ENCODE measurements at places on chromosomes 13 and 19.

DNA sequence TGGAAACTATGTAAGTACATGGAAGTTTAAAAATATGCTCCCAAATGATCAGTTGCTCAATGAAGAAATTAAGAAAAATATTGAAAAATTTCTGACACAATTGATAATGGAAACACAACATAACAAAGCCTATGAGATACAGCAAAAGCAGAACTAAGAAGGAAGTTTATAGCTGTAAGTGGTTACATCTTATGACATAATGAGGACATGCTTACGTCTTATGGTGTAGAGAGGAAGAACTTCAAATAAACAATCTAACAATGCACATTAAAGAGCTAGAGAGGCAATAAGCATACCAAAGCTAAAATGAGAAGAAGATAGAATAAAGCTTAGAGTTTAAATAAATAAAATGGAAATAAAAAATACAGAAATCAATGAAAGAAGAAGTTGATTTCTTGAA, 50.0 kb upstream of the CEACAM21 start:
- DNase-seq: no peak

DNA sequence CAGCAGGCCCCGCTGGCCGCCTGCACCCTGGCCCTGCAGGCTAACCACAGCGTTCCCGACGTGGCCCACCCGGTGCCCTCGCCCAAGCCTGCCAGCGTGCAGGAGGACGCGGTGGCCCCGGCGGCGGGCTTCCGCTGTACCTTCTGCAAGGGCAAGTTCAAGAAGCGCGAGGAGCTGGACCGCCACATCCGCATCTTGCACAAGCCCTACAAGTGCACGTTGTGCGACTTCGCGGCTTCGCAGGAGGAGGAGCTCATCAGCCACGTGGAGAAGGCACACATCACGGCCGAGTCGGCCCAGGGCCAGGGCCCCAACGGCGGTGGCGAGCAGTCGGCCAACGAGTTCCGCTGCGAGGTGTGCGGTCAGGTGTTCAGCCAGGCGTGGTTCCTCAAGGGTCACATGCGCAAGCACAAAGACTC, 72.1 kb downstream of the ZNF536 start:
- no peak for DNase-seq

- DNase-seq: no peak
Measured at GRCh38 chr19:39379865-39380396, 11.0 kb downstream of the PAF1 start.

GRCh38 chr13:19181021-19181620, 503 bp downstream of the TUBA3C start:
- no peak for DNase-seq

GRCh38 chr19:32475141-32476031, 69.8 kb downstream of the DPY19L3 start:
- DNase-seq: no peak

GRCh38 chr13:112103260-112103838, 36.4 kb downstream of the SOX1 start:
- DNase-seq: no peak

DNA sequence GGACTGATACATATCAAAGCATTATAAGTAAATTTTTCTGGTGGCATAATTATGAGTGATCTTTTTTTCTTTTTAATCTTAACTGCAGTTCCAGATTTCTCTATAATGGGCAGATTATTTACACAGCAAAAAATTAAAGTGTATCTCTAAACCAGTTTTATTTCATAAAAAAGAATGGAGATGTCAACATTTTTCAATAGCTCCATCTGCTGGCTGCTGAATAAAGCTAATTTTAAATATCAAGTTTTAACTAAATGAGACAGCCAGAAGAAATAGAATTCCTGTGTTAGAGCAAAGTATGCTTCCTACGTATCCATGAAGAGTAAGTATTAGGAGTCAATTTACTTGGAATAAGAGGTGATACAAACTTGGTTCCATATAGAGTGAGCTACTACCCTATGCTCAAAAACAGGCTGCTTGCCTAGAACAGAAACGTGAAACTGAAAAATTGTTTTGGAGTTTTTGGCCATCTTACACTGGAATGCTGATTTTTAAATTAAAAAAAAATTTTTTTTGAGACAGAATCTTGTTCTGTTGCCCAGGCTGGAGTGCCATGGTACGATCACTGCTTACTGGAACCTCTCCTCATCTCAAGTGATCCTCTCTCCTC, 5.0 kb upstream of the PDS5B start:
- peak; percentile 38 for DNase-seq

- DNase-seq: no peak
Measured at GRCh38 chr13:27252467-27252866, 1.1 kb downstream of the RPL21 start.

DNA sequence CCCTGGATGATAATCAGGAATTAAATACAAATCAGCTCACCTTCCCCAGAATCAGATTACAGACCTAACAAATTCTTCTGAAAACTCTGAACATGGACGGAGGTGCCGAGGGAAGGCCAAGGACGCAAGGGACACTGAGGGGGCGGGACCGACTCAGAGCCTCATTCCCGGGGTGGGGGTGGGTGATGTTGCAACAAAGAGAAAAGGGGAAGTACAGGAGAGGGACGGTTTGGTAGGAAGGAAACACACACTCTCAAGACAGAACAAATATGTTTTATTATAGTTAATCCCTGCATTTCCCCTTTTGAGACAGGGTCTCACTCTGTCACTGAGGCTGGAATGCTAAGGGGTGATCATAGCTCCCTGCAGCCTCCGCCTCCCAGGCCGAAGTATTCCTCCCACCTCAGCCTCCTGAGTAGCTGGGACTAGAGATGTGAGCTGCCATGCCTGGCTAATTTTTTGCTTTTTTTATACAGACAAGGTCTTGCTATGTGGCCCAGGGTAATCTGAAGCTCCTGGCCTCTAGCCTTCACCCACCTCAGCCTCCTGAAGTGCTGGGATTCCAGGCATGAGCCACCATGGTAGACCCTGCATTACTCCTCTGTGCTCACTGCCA, 786 bp upstream of the LILRA2 start:
- DNase-seq: no peak

DNA sequence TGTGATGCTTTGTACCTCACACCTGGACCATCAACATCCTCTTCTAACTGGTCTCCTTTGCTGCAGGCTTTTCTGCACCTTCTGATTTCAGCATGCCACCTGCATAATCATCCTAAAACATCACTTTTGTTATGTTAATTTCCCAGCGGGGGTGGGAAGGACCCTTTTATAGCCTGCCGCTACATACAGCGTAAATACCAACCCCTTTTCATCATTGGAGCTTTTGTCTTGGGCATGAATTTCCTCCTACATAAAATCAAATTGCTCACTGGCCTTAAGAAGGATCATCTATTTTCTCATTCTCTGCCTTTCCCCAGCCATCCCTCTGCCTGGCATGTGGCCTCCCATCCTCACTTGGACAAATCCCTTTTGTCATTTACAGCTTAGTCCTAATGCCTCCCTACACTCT, 124.7 kb downstream of the RBM26 start:
- no peak for DNase-seq

DNA sequence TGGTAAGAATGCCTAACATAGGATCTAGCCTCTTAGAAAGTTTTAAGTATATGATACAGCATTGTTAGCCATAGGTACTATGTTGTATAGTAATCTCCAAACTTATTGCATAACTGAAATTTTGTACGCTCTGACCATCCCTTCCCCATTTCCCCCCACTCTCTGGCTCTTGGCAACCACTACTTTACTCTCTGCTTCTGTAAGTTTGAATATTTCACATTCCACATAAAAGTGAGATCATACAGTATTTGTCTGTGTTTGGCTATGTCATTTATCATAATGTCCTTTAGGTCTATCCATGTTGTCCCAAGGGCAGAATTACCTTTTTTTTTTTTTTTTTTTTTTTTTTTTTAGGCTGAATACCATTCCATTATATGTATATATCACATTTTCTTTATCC, 396.9 kb downstream of the DLEU7 start:
- no peak for DNase-seq

DNA sequence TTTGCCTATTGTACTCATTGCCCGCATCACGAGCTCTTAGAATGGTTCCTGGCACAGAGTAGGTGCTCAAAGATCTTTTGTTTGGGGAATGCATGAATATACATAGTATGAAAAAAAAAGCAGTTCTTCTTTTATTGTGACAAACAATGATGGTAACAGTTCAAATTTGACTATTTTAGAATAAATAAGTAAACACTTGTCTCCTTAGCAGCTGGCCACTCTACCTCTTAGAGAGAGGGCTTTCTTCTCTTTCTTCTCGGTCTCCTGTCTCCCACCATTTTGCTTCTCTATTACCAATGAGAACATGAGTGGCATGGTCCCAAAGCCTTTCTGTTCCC, 639 bp upstream of the SLAIN1 start:
- DNase-seq: no peak

DNA sequence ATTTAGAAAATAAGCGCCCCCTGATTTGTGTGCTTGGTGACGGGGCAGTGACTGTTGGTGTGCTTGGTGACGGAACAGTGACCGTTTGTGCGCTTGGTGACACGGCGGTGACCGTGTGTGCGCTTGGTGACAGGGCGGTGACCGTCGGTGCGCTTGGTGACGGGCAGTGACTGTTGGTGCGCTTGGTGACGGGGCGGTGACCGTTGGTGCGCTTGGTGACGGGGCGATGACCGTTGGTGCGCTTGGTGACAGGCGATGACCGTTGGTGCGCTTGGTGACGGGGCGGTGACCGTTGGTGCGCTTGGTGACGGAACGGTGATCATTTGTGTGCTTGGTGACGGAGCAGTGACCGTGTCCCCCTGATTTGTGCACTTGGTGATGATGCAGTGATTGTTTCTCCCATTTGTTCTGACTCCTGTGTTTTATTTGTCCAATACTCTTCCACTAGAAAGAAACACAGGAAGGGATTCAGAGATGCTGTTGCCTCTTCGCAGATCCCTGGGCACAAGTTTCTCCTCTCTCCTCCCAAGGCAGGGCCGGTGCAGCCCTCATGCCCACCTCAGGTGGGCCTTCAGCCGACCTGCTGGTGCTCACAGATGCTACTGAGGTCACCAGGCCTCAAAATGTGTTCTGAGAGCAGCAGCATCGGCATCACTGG, 128.3 kb downstream of the ATP11A start:
- DNase-seq: no peak

- no peak for DNase-seq
Measured at GRCh38 chr19:12913011-12913561, 6.0 kb downstream of the SYCE2 start.

- DNase-seq: no peak
Measured at GRCh38 chr13:23570099-23570920, at the start of gene TNFRSF19. Gene TNFRSF19, plus strand, starts transcription at chr13:23570412. Its CDS starts 19,772 bp downstream, at chr13:23590184.

DNA sequence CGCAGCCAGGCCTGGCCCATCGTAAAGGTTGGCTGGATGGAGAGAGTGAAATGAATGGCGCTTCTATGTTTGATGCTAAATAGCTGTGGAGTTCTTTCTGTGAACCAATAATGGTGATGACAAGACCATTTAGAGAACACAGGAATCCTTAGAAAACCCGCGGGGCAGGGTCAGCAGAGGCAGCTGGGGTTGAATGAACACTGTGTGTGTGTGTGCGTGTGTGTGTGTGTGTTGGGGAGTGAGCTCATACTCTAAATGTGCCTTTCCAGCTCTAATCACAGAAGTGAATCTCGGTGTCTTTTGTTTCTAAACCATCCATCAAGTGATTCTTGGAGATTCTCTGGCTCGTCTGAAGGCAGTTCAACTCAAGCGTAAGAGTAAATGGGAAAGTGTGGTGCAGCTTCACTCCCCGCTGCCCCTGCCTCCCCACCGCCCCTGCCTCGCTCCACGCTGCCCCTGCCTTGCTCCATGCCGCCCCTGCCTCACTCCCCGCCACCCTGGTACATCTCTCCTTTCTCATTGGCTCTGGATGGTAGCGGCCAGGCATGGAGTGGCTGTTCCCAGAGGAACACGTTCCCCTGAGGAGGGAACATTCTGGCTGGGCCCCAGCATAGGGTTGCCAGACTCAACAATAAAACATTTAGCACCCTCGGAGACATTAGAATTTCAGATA, 21.2 kb downstream of the TMPRSS9 start:
- DNase-seq: no peak

DNA sequence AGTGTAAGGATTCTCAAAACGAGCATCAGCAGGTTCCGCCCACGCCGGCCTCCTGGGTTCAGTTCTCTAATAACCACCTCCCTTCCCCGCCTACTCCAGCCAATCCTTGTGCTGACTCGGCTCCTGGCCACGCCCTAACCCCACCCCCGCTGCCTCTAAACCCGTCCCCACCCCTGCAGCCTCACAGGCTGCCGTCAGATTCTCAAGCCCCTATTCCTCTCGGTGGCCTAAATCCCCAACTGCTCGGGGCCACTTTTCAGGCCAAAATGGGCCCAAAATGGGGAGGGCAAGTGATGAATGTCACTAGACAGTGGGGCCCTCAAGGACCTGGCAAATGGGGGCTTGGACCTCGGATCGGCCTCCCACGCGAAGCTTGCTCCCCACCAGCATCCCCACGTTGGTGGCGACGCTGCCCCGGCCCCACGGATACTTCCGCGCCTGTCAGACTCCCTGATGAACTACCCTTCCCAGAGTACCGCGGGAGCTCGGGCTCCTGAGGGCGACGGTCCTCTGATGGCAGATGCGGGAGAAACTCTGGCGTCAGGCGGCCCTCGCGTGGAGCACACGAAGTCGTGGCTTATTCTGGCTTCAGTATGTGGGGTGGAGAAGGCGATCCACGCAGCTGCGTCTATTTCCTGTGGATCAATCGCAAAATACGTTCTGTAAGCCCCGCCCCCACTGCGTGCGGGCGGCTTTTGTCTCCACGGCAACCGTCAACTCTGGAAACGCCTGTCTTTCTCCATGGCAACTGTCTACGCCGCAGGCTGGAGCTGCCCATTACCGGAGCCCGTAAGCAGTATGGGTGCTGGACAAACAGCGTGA, 24.8 kb downstream of the ZNF473 start:
- peak; percentile 88 for DNase-seq

GRCh38 chr13:110008816-110009215, 222.4 kb upstream of the IRS2 start:
- no peak for DNase-seq

GRCh38 chr13:96796091-96796633, 198.1 kb downstream of the OXGR1 start:
- DNase-seq: no peak

GRCh38 chr19:947707-948539, 22.1 kb downstream of the ARID3A start:
- no peak for DNase-seq

- DNase-seq: no peak
Measured at GRCh38 chr13:41613984-41614661, 156.8 kb downstream of the RGCC start.

GRCh38 chr19:55251341-55252081, 7.3 kb downstream of the PPP6R1 start:
- DNase-seq: peak; percentile 65

DNA sequence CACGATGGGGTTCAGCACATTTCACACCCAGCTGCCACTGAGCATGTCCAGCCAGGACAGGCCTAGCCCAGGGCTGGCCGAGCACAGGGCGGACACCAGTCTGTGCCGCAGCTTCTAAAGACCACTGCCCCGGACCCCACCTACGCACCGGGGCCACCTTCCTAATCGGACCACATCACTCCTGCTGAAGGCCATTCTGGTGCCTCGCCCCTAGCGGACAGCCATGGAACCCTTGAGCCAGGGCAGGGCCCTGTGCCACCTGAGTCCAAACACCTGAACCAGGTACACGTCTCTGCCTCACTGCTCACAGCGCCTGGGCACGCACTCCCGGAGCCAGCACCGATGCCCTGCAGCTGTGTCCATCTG, 8.4 kb upstream of the C13orf46 start:
- no peak for DNase-seq

All from CD4-positive, alpha-beta T cell treated with Interleukin-2 at 100 ng/mL for 4 hours (primary cell).